ENCODE measurements at places on chromosomes 7 and 10. TPM values are rescaled to one million over a fixed set of nuclear protein-coding genes. Genes with fewer than 3 reads are reported as not detected.

Gene FAM25G
- total RNA-seq = not detected

Gene TRIM50
- not detected for total RNA-seq

Gene MRPS16
- 33.2 TPM for total RNA-seq

Gene OGDHL
- total RNA-seq = 0.09 TPM

Gene TFEC
- 39.9 TPM for total RNA-seq
